H4 (cell line): ENCODE measurements at places on chromosomes 5 and 9.

DNA sequence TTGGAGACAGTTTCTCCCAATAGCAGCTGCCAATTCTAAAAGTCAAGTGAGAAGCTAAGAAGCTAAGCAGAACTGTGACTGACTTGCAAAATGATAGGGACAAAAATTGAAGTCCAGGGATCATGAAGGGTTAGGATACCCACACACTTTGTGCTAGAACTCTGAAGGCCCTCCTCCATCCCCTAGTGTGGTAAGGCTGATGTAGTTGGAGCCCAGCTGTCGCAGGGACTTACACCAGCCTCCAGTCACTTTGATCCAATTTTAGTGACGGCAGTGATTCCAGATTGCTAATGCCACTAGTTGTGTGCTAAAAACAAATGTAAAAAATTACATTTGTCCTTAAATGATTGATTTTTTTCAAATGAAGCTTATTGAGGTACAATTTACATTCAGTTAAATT lies 742.7 kb upstream of the ZNF608 start:
- no peak for DNase-seq

DNA sequence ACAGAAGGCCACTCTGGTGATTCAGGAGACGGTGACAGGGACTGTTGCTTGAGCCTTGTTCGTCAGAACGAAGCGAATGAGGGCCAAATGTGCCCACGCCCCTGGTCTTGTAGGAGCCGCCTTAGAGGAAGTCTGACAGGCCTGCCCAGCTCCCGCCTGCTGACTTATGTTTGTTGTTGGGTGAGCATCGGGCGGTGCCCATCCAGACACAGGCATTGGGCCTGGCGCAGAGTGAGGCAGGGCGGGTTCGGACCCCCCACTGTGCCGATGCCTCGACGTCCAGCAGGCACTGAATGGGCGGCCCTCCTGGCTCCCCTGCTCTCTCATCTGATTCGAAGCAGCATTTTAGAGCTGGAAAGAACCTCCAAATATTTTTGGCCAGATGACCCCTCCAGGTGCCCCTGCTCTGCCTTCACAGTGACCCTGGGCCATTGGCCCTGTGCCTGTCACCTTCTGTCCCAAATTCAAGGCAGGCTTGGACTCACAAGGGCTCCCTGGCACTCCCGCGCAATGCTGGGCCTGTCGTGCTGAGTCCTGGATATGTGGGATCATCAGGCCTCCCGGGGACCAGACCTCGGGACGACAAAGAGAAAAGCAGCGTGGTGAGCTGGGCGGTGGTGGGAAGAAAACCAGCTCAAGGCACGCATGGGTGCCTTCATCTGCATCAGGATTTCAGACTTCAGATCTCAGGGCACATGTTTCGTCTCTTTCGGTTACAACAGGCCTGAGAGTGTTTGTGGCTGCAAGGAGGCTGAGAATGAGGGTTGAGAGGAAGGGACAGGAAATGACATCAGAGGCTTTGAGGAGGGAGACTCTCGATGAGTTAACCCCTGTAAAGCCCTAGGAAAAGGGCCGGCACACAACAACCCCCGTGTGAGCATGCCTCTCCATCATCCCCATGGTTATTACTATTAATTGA lies 37.1 kb upstream of the OLFM1 start:
- DNase-seq: no peak

- peak; percentile 10 for DNase-seq
Measured at GRCh38 chr5:54886866-54887265, 98.5 kb downstream of the ESM1 start.

- no peak for DNase-seq
Measured at GRCh38 chr5:37938076-37938852, 98.4 kb upstream of the GDNF start.

- no peak for DNase-seq
Measured at GRCh38 chr9:16213781-16214515, 656.5 kb downstream of the BNC2 start.

- DNase-seq: peak; percentile 53
Measured at GRCh38 chr5:157562111-157562581, 13.4 kb downstream of the ADAM19 start.

GRCh38 chr5:136006761-136007251 lies 22.0 kb upstream of the TGFBI start:
- peak; percentile 62 for DNase-seq

GRCh38 chr5:62143268-62144229 lies 162.5 kb upstream of the KIF2A start:
- peak; percentile 19 for DNase-seq

GRCh38 chr5:172188893-172189692 lies 1.1 kb upstream of the STK10 start:
- no peak for DNase-seq

- DNase-seq: no peak
Measured at GRCh38 chr9:107942291-107942690, 452.7 kb upstream of the KLF4 start.

- no peak for DNase-seq
Measured at GRCh38 chr9:30815585-30815984, 1568.9 kb upstream of the ACO1 start.

GRCh38 chr9:89225587-89225986 lies 47.0 kb upstream of the SHC3 start:
- no peak for DNase-seq

DNA sequence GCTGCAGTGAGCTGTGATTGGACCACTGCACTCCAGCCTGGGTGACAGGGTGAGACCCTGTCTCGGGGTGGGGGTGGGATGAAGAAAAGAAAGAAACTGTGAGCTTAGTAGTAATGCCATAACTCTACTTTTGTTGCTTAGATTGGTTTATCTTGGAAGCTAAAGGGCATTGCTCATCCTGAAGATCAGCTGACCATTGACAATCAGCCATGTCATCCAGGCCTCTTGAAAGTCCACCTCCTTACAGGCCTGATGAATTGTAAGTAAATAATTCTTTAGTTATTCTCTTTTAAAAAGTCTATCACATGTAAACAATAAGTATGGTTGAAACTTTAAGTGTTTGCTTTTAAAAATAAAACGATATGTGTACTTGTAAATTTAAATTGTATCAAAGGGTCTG lies 11.4 kb downstream of the OCLN start:
- no peak for DNase-seq

GRCh38 chr9:113532809-113533190 lies 69.3 kb downstream of the RGS3 start:
- no peak for DNase-seq

- DNase-seq: no peak
Measured at GRCh38 chr5:168674893-168675482, 95.8 kb upstream of the PANK3 start.

DNA sequence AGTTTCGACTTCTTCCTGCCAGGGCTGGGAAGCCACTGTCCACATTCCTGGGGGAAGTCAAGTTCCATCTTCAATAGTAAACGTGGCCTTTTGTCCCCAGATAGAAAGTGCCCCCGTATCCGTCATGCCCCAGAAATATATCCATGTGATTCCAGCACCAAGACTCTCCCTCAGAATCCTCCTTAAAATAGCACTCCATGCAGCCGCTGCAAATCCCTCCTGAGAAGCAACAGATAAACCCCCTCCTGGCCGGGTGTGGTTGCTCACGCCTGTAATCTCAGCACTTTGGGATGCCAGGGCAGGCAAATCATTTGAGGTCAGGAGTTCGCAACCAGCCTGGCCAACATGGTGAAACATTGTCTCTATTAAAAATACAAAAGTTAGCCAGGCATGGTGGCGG lies 126.1 kb downstream of the OLFM1 start:
- no peak for DNase-seq

DNA sequence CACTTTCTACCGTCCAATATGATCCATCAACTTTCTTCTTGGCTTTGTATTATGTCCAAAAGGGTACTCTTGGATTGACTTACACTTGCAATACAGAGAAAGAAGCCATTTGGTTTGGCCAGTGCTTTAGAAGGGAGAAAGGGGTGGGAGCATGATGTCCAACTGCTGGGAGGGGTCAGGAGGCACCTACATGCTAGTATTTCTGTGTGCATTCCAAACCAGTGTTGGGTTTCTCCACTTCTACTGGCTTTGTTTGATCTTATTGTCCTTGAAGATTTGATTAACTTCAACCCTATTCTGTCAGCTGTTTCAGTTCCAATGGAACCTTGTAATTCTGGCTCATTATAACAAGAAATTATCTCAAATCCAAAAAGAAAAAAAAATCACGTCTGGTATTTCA lies 27.6 kb downstream of the CYSTM1 start:
- DNase-seq: no peak

DNA sequence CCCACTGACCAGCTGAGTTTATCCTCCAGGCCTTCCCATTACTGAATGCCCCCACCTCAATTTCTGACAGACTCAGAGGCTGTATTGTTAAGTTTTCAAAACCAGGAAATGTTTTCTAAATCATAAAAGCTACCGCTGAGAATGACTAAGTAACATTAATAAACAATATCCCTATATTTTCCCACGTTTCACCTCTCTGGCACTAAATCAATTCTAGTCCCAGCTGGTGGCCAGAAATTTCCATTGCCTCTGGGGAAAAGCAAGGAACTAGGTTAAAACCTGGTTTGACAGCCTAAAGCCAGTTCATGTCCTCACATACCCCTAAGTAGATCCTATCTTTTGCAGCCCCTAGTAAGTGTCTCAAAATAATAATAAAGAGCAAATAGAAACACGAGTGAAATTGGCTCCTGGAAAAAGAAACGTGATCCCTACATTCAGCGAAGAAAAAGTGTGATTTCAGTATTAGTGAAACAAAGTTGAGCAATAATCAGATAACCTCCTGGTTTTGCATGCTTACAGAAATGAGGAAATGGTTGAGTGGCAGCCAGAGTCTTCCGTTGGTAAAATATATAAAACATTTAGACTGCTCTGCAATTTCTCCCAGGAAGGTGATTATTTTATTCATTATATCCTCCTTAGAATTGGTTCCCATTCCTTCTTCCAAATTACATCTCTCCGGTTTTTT lies 110.9 kb downstream of the ESM1 start:
- peak; percentile 39 for DNase-seq

DNA sequence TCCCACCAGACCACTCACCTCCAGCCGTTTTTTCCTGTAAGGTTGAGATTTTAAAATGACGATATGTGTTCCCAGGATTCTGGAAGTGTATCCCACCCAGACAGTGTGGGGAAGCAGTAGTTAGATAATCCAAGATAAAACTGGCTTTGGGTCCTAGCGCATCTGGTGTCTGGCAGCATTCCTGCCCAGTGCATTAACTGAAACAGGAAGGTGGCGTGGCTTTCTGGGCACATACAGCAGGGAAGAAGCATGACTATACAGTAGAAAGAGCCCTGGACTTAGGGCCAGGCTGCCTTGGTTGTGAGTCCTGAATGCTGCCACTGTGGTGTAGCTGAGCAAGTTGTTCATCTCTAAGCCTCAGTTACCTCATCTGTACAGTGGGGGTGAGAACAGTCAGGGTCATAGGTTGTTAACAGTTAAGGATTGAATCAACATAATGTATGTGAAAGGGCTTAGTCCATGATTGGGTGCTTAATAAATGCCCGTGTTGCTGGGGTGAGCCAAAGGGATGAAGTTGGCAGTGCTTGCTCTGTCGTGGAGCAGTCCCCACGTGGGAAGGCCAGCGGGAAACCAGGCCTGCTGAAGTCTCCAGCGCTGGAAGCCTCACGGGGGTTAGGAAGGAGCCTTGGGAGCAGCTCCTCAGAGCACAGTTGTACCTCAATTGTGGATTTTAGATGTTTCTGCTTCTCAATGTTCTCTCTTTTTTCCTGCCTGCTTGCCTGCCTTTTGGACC lies 18.0 kb downstream of the CLTA start:
- no peak for DNase-seq

DNA sequence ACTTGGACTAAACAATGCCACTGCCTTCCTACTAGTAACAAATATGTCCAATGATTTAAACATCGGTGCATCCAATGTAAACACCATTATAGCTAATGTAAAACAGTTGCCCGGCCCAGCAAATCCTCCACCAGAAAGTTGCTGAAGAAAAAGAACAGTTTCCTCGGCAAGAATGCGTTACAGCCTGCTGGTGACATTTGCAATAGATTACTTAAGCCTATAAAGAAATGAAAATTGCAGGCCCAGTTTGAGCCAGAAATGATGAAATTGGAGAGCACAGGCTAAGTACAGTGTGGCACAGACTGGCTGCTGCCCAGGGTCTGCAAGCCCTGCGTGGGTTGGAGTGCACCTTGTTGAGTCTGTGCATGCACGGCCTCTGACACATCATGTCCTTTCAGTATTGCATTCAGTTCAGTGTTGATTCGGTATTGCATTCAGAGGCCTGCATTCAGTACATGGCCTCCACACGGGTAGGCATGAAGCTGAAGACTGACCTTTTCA lies 406.0 kb upstream of the KLF4 start:
- no peak for DNase-seq

GRCh38 chr9:76405340-76405739 lies 11.1 kb upstream of the RFK start:
- DNase-seq: no peak

DNA sequence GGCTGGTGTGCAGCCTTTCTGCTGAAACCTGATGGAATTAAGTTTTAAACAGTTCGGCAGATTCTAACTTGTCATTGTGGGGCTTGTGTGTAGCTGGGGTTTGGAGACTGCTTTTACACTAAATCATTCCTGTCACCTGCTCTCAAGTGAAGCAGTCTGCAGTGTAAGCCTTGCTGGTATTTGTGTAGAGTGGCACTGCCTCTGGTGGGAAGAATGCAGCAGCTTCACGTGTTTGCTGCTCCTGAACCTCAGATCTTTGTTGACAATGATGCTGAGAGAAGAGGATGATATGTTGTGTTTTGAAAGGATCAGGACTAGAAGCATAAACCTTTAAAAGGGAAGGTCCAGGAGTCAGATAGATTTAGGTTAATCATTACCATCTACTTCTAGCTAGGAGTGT lies 88.1 kb downstream of the KDM4C start:
- no peak for DNase-seq

GRCh38 chr5:64229163-64229774 lies 63.6 kb downstream of the RNF180 start:
- peak; percentile 19 for DNase-seq

DNA sequence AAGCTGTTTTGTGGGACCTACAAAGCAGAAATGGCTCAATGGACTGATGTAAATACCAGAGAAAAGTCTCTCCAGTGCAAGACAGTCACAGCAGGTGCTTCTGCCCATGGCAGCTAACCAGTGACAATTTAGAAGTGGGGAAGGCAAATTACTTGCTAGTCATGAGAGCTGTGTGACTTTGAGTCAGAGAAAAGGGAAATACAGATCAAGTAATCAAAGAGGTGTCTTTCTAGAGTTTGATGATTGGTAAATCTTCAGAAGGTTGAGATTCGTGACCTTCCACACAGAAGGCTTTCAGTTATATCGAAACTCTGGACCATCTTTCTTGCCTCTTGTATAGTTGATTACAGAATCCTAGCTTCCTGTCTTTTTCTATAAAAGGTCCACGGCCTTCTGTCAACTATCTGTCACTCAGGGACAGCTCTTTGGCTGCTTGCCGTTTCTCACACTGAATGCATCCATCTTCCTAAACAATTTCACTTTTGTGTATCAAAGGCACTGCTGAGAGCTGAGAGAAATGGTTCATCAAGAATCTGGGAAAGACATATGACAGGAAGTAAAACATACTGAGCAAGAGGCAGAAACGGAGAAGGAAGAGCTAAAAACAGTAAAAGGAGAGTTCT lies 993.9 kb upstream of the ACO1 start:
- no peak for DNase-seq

- no peak for DNase-seq
Measured at GRCh38 chr5:135759149-135759784, 75.2 kb upstream of the SLC25A48 start.

GRCh38 chr5:90548069-90548593 lies 10.5 kb upstream of the ADGRV1 start:
- DNase-seq: peak; percentile 68

GRCh38 chr9:87007711-87008366 lies 60.5 kb upstream of the GAS1 start:
- no peak for DNase-seq

GRCh38 chr9:124631326-124631725 lies 124.1 kb upstream of the NR5A1 start:
- no peak for DNase-seq
